ENCODE measurements at places on chromosomes 7 and 10.

DNA sequence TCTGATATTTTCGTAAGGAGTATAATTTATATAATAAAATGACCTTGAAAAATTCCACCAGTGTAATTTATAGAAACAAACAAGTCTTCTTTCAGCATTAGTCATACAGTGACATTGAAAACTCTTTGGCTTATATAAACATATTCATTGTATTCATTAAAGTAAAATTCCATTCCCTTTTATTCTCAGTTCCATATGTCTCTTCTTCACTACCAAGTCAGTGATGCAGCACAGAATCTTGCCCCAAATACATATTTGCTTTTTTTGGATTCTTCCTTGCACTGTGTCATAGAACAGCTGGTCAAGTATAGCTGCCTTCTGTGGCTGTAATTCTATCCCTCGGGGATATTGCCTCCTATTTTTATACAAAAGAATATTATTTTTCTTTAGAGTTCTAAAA lies 884.5 kb upstream of the POT1 start:
- DNase-seq = no peak

DNA sequence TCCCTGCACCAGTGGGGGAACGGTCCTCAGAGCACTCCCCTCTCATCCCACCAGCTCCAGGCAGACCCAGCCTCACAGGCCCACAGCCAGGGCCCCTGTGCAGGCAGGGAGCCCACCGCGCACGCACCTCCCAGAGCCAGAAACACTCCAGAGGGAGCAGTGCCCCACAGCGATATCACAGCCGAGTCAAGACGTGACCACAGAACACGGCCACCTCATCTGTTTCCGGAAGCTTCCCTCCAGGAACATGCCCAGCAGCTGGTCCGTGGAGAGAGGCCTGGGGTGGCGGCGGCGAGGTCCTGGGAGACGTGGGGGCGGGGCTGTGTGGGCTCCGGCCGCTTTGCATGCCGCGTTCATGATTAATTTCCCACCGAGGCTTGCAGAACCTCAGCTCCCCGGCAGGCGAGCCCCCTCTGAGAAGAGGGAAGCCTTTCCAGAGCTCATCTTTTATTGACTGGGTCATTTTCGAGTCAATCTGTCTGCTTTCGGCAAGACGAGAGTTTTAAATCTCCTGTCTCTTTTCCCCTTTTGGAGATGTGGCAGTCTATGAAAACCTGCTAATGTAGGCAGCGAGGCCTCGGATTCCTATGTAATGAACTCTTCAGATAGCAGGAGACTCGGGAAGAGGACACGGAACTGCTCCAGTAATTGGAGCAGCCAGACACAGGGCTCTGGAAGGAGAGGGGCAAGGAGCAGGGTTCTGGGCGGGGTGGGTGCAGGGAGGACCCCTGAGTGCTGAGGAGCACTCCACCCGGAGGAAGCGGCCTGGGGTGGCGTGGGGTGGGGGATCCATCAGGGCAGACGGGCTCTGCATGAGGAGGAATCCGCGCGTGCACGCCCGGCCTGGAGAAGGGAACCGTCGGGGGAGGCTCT lies 242.8 kb downstream of the ELFN1 start:
- DNase-seq = no peak

- DNase-seq = no peak
Measured at GRCh38 chr7:73932364-73932763, 71.4 kb downstream of the TMEM270 start.

- no peak for DNase-seq
Measured at GRCh38 chr10:102779680-102780526, 36.2 kb downstream of the WBP1L start.

GRCh38 chr7:106561666-106562411 lies 99.1 kb downstream of the CCDC71L start:
- no peak for DNase-seq

DNA sequence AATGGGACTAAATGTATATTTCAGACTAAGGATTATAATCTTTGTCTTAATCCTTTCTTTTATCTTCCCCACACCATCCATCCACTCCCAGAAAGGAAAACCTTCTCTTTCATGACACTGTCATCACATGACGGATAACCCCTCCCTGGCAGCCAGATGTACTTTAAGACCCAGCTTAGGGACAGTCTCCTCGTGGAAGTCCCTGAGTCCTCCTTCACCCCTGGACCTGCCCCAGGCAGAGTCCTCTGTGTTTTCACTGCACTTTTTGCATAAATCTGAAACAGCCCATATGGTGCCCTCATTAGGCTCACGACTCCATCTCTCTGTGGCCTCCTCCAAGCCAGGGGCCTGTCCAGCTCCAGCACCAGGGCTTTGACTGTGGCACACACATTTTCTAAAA lies 16.0 kb downstream of the NRAP start:
- DNase-seq = no peak

- no peak for DNase-seq
Measured at GRCh38 chr7:144390481-144390880, 13.0 kb downstream of the NOBOX start.

DNA sequence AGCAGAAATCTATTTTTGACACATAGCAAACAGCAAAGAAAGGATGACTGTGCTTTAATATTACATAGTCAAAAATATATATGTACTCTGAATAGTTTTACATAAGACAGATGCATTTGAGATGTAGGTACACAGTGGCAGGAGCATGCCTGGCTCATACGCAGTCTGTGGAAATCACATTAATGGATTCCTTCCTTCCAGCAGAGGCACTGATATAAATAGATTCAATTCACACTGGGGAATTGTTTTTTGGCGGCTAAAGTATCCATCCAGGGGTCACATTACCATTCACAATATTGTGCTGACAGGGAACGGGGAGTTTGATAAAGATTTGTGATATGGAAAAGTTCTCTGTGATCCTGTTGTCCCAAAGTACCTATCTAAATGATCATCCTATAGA lies 72.5 kb upstream of the AGR3 start:
- DNase-seq = no peak

- no peak for DNase-seq
Measured at GRCh38 chr10:44008270-44008916, 359.7 kb upstream of the ZNF32 start.

- no peak for DNase-seq
Measured at GRCh38 chr10:71397296-71398212, 834 bp downstream of the CDH23 start.

DNA sequence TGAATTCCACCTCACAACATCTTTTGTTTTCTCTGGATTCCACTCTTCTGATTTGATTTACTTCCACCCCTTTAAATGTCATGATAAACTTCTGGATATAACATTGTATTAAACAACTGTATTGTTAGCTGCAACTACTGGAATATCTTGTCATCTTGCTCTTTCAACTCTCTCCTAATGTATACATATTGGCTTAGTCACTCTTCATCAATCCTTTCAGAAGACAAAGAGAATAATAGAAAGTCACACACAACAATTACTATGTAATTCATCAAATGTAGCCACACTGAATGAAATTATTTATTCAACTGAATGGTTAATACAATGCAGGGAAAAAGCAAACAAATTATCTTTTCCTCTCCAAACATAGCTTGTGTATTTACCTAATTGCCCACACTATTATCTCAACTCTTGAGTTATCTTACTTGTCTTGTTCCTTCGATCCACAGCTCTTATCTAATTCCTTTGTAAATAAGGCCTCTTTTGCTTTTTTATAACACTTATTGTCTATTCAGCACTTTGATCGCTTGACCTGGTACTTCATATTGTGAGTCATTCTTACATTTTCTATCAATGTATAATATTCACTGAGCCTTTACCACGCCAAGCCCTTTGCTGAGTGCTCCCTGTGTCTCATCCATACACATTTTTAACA lies 16.7 kb downstream of the SEMA3A start:
- no peak for DNase-seq

DNA sequence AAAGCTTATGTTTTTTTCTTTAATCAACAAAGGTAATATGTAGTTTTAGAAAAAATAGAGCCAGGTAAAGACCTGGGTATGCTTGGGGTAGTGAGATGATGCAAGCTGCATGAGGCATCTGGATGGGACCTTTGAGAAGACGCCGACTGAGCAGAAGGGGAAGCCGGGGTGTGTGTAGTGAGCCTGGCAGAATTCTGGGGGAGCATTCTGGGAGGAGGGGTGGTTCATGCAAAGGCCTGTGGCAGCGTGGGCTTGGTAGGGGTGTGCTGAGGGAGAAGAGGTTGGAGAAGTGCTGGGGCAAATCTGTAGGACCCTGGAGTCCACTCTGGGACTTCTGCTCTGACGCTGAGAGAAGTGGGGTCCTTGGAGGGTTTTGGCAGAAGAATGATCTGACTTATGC lies 33.9 kb upstream of the SHH start:
- no peak for DNase-seq

- DNase-seq = no peak
Measured at GRCh38 chr10:124740369-124741280, 3.6 kb downstream of the FAM53B start.

DNA sequence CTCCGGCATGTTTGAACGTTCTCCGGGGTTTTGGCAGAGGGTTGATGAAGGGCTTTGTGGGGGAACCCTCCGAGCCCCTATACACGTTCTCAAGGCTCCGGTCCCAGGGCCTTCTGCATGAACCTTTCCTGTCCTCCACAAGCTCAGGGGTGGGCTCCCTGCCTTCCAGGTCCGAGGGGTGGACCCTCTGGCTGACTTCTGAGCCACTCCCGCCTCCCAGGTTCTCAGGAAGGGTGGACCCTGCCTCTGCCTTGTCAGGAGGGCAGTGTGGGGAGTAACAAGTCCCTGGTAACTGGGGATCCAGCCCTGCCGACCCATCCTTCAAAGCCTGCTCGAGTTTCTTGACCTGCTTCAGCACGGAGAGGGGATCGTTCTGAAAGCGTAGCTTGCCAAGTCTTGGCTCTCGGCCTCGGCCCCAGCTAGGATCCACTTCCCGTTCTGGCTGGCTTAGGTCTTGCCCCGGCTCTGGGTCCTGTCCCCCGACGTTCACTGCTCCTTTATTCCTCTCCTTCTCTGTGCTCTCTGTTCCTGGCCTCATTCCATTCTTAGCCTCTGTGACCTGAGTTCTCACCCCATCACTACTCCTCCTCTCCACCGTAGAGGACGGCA lies 38.9 kb downstream of the DENND2A start:
- no peak for DNase-seq

GRCh38 chr7:18513343-18513742 lies 17.8 kb downstream of the HDAC9 start:
- no peak for DNase-seq

- no peak for DNase-seq
Measured at GRCh38 chr10:104347295-104348045, 6.2 kb upstream of the CFAP58 start.

GRCh38 chr7:132504852-132505251 lies 71.4 kb downstream of the PLXNA4 start:
- DNase-seq = no peak
